ENCODE measurements at places on chromosomes 4 and X.

GRCh38 chr4:182139491-182139890 lies 103.7 kb upstream of the TENM3 start:
- DNase-seq: no peak

- no peak for DNase-seq
Measured at GRCh38 chr4:112900416-112900815, 149.0 kb upstream of the ANK2 start.

- DNase-seq: no peak
Measured at GRCh38 chrX:23871905-23872546, 35.7 kb downstream of the APOO start.

GRCh38 chr4:808860-809570 lies 16.9 kb downstream of the CPLX1 start:
- no peak for DNase-seq

DNA sequence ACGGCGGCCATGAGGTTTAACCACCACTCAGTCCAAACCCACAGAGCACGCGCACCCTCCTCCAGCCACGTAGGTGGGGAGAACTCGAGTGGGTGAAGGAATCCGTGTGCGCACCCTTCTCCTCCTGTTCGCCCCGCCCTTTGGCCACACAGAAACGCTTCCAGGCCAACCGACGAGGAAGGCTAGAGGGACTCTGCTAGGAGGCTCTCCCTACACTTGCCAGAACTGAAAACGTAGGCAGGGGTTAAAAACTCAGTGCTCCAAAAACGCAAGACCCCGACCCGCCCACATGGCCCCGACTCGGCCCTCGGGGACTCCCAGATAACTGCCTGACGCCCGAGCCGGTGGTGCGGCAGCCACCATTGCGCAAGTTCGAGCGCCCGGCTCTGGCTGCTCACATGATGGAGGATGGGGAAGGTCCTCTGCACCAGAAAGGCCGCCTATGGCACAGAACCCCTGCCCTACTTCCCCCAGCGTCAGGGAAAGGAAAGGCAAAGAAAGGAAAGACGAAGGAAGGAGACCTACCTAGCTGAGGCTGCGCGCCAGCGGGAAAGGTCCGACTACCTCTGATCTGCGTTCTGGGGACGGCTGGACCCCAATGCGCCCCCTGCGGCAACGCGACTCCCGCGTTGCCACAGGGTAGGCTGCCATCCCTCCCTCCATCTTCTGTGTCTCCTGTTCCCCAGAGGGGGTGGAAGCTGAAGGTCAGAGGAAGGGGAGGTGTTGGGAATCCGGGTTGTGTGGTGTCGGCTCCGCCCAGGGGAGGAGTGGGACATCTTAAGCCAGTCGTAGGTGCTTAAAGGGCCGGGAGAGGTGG lies 201.9 kb upstream of the AGTR2 start:
- DNase-seq: no peak

- DNase-seq: no peak
Measured at GRCh38 chr4:107248571-107248970, 212.5 kb upstream of the DKK2 start.

GRCh38 chr4:36568575-36568974 lies 287.2 kb downstream of the DTHD1 start:
- DNase-seq: no peak

GRCh38 chrX:47380268-47380667 lies 9.9 kb downstream of the ZNF157 start:
- DNase-seq: peak; percentile 37

DNA sequence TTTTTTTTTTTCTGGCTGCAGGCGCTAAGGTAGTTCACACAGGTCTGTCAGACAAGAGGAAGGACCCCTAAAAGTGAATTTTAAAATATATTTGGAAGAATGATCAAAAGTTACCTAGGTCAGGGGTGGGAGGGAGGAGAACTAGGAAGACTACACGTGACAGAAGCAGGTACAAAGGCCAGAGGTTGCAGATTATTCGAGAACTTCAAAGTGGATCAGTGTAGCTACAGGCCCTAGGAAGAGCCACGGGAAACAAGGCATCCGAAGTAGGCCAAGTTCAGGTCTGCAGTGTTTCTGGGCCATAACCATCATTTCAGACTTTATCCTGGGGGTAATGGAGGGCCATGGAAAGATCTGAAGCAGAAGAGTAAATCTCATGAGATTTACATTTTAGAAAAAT lies 16.5 kb downstream of the MAOB start:
- DNase-seq: no peak

Data from stimulated activated CD8-positive, alpha-beta memory T cell treated with anti-CD3 and anti-CD28 coated beads, Interleukin-7, amount 100 ng/mL, for 1 hour (primary cell).